GM20000 (cell line): ENCODE measurements at places on chromosomes 12 and 14.

GRCh38 chr14:70709726-70710382 lies 68.1 kb downstream of the TTC9 start:
- no peak for DNase-seq

DNA sequence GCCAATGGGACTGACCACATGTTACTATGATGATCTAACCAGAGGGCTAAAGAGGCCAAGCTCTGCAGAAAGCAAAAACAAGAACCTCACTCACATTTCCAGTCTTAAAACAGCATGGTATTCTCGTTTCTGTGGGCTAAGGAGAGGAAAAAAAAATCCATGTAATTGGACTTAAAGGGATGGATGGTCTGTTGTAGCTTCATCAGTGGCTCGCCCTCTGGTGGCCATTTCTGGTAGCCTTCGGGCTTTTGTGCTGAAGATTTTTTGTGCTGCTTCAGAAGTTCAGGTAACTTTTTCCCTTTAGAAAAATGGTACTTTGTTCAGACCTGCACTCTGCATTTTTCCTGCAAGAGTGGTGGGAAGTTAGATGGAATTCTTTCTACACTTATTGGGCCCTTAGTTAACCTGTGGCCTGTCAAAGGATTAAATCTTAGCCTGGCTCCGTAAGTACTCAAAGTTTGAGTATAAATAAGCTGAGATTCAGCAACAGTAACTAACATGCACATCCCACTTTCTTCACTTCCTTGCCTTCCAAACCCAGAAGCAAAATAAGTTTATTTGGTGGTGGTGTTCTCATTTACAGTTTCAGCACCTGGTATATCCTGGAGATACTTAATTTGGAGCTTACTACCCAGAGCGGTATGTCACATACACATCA lies 22.3 kb downstream of the DCAF4 start:
- DNase-seq, result peak; percentile 72

GRCh38 chr14:101915871-101916815 lies 48.2 kb upstream of the DYNC1H1 start:
- no peak for DNase-seq

- no peak for DNase-seq
Measured at GRCh38 chr14:47857646-47858045, 182.2 kb upstream of the MDGA2 start.

- DNase-seq, result no peak
Measured at GRCh38 chr12:39935275-39935674, 170.6 kb downstream of the SLC2A13 start.

GRCh38 chr14:38866461-38866860 lies 236.6 kb downstream of the SEC23A start:
- DNase-seq, result no peak

DNA sequence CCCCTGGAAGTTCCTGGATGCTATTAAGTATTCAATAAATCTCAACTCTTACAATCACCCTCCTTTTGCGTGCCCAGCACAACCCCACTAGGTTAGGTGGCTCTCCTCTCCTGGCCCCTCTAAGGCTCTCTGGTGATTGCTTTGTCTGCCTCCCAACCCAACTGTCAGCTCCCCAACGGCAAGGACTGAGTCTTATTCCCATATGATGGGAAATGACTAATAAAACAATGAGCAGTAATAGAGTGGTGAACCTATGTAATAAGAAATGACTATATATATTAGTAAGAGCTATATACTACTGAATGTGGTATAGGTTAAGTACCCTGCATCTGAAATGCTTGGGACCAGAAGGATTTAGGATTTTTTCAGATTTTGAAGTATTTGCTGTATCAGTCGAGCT lies 8.1 kb downstream of the APPL2 start:
- no peak for DNase-seq

DNA sequence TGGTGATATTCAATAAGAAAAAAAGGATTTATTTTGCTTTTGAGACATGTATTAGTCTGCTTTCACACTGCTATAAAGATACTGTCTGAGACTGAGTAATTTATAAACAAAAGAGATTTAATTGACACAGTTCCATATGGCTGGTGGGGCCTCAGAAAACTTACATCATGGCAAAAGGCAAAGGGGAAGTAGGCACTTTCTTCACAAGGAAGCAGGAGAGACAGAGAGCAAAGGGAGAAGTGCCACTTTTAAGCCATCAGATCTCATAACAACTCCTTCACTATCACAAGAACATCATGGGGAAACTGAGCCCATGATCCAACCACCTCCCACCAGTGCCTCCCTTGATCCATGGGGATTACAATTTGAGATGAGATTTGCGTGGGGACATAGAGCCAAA lies 43.9 kb downstream of the BHLHE41 start:
- no peak for DNase-seq

DNA sequence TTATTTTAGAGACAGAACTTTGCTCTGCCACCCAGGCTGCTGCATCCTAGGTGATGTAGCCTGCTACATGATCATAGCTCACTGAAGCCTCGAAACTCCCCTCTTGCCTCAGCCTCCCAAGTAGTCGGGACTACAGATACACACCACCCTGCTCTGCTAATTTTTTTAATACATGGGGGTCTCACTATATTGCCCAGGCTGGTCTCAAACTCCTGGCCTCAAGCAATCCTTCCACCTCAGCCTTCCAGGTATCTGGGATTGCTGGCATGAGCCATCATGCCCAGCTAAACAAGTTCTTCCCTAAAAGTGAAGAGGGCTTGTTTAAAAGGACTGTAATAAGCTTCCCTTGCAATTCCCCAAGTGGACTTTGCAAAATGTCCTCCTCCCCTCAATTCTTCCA lies 310.4 kb downstream of the PAWR start:
- no peak for DNase-seq

- no peak for DNase-seq
Measured at GRCh38 chr14:92412912-92413311, 89.9 kb downstream of the SLC24A4 start.

DNA sequence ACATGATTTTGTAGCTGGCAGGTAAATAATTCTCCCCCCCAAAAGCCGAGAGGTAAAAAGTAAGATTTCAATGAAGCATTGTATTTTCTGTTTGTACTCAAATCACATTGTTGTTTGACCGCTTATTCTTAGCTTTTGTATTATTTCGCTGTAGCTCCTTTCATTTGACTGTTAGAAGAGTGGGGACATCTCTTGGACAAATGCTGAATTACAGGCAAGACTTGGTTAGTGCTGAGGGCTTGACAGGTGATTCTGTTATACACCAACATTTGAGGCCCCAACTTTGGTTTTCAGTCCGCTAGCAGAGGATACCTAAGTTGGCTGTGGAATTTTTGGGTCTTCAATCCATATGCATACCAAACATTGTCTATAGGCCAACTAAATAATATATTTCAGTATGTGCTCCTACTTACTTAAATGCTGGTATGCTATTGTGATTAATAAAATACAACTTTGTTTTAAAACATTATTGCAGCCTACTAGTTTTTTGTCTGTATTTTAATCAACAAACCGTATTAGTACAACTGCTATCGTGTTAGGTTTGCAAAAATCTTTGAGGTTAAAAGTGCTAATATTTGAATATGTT lies 102.2 kb downstream of the ERC1 start:
- peak; percentile 29 for DNase-seq

GRCh38 chr12:125512541-125513298 lies 447.5 kb downstream of the AACS start:
- no peak for DNase-seq

DNA sequence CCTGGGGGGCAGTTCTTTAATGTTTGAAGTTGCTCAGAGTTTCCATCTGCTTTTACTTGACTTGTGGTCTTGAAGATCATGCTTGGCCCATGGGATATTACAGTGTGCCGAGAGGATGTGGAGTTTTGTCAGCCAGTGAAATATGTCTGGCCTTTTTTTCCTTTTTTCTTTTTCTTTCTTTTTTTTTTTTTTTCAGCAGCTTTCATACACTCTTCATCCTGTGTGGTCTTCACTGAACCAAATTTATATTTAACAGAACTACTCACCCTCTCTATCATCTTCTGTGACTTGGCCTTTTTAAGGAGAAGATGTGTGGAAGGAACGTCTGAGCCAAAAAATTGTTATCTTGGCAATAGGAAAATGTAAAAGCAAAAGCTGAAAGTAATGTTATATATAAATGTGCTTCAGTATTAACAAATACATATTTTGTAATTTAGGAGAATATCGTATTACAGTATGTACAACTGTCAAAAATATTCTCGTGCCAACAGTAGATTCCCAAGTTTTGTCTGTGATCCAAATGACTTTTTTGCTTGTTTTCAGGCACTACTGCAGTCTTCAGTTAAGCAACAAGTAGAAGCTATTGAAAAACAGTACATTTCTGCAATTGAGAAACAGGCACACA lies 200.6 kb downstream of the CCDC91 start:
- DNase-seq, result no peak

GRCh38 chr12:120352117-120352516 lies 16.8 kb downstream of the MSI1 start:
- DNase-seq, result no peak

GRCh38 chr12:49872781-49873181 lies 29.9 kb upstream of the BCDIN3D start:
- DNase-seq, result no peak

- DNase-seq, result no peak
Measured at GRCh38 chr14:72545411-72546311, 348.2 kb downstream of the DPF3 start.

DNA sequence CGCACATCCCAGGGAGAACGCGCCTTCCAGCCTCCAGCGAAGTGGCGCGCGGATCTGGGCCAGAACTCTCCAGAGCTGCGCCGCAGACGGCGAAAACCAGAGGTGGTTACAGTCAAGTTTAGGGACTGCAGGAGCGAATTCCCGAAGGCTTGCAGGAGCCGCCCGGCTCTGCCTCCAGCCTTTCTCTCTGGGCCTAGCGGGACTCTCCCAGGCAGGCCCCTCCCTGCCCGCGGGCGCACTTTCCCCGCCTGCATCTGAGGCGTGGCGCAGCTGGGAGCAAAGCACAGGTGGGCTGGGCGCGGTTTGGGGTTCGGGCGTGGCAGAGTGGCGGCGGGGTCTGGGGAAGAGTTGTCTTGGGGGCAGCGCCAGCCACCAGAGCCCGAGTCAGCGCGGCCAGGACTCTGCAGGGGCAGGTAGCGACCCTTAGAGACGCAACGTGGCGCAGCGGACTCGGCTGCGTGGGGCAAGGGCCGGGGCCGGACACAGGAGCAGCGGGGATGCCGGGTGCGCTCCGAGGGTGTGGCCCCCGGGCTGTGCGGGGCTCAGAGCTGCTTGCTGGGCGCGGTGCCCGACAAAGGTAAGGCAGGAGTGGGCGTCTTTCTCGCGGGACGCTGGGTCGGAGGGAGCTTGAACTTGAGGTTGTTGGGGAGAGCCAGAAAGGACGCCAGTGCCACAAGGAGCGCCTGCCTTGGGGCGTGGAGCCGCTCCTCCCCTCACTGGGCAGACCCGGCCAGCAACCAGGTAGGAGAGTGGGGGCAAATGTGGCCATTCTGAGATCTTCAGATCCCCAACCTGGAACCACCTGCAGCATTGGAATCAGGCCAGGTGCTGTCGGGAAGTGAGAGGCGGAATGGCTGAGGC lies 1126.0 kb downstream of the AACS start:
- DNase-seq, result no peak

DNA sequence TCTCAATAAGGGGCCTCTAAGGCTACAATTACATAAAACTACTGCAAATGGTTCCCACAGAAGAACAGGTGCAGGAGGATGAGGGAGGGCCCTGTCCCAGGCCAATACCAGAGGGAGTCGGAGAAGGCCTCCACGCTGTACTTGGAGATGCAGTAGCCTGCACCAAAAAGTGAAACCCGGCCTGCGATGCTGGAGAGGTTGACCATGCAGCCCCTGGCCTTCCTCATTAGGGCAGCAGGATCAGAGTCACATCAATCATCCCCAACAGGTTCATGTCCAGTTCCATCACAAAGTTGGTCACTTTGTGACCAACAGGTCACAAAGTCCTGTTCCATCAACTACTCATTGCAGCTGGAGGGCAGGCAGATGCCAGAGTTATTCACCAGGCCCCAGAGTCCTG lies 23.0 kb downstream of the ZBTB39 start:
- no peak for DNase-seq

DNA sequence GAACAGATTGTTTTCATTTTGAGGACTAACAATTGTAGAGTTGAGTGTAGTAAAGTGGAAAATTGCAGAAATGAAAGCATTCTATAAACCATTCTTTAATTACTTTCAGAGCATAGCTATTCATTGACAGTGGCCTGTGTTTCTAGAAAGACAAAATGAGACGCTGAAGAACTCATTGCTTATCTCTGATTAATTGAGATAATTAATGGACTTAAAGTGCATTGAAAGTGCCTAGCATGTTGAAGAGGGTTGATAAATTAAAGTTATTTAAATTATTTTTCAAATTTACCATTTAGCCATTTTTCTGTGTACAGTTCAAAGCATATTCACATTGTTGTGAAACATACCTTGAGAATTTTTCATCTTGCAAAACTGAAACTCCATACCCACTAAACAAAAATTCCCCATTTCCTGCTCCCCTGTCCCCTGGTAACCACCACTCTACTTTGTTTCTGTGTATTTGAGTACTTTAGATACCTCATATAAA lies 57.4 kb downstream of the DAAM1 start:
- DNase-seq, result peak; percentile 17

DNA sequence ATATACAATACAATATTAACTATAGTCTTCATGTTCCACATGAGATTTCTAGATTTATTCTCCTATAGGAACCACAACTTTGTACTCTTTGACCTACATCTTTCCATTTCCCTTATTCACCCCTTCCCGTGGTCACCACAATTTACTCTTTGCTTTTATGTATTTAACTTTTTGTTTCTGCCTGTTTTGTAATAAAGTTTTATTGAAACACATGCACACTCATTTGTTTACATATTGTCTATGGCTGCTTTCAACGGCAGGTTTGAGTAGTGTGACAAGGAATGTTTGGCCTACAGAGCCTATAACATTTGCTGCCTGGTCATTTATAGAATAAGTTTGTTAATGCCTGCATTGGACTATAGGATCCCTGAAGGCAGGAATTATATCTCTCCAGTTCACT lies 231.1 kb downstream of the CRADD start:
- no peak for DNase-seq

DNA sequence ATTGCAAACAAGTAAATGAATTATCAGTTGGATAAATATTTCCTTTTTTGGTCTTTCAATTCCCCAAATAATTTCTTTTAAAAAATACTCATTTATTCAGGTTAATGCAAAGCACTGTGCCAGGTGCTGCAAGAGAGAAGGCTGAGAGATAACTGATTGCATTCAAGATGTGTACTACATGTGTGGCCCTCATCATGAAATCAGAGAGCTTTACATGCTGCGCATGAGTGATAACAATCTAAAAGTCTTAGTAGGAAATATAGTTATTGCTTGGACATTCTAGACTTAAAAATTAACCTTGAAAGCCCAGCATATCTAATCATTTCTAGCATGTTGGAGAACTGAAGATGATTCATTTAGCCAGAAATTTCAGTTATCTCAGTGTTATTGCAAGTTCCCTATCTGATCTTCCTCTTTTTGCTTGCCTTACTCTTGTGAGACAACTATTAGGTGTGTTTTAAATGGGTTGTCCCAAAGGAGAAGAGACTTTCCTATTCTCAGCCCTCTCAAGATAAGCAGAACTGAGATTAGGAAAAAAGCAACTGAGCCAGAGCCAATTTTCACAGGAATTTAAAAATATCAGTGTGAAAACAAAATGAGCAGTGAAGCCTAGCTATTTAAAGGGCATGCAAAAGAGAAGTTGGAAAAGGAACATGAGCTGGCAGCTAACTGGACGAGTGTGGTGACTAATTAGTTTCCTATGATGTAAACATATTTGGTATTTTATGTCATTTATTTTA lies 60.9 kb downstream of the PLEKHA5 start:
- no peak for DNase-seq
